Frontal cortex (tissue), 4 donors: ENCODE measurements at places on chromosomes 16 and 17. TPM values are rescaled to one million over a fixed set of nuclear protein-coding genes. Genes with fewer than 3 reads are reported as not detected.

OTOP3 gene
- total RNA-seq: not detected

DNA sequence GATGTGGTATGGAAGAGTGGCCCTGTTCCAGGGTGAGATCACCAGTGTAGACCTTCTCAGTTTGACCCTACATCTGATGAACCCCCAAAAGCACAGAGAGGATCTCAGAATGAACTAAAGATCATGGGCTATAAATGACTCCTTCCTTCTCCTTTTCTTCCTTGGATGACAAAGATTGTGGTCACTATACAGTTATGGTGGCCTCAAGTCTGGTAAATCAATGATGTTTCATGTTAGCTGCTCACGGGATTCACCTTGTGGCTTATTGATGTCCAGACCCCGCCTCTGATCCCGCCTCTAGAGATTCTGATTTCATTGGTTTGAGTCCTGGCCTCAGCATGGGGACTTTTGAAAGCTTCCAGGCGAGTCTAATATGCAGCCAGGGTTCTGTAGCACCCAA lies 112.2 kb downstream of the PITPNC1 start:
- DNase-seq: no peak

DNA sequence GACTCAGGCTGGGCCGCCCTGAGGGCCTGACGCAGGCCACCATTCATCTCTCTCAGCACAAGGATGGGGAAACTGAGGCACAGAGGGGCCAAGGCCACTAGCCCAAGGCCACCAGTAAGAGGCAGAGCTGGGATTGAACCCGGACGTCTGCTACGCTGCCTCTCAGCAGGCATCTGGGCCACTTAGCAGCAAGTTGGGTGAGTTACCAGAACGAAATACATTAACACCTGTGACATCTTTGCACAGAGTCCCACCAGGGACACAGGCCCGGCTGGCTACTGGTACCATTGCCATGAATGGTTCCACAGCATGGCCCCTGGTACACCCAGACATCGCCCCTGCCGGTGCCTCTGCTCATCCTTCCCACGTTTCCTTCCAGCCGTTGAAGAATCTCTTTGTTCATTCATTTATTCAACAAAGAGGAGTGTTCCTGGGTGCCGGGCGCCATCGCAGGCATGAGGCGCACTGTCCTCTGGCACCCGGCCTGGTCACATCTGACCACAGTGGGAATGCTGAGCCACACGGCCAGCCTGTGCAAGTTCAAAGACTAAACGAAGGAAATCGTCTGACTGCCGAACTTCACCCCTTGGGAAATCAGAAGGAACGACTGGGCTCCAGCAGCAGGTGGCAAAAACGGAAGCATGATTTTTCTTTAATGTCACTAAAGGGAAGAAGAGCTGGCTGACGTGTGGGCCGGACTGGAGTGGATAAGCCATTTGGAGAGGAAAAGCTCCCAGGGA lies 7.4 kb upstream of the ZNF469 start:
- no peak for DNase-seq

DNA sequence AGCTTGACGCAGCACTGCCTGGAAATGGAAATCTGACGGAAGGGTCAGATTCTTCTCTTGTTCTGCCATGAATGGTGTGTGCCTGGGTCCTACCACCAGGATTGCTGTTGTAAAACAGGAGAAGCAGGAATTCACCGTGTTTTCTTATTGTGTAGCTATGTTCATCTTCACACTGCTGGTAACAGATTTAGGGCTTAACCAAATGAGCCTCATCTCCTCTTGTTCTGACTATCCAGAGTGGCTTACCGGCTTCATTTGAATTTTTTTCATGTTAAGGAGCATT lies 97.3 kb upstream of the CHMP6 start:
- no peak for DNase-seq

GRCh38 chr16:51624080-51624775 lies 473.2 kb upstream of the SALL1 start:
- no peak for DNase-seq

C16orf46 gene
- total RNA-seq: 0.41 TPM

- DNase-seq: no peak
Measured at GRCh38 chr16:66115373-66115772, 251.1 kb upstream of the CDH5 start.

DNA sequence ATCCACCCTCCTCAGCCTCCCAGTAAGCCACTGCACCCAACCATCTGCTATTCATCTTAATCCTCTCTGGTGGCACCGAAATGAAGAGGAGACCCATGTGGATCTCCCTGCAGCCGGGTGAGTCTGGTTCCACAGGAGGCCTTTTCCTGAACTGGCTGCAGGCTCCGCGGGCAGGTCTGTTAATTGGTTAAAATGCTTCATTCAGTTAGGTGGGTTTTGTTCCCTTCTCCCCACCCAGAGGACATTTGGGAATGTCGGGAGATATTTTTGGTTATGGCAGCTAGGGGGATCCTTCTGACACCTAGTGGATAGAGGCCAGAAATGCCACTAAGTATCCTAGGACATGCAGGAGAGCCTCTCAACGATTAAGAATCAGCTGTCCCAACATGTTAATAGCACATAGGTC lies 16.7 kb downstream of the C16orf54 start:
- DNase-seq: no peak

GRCh38 chr17:5902181-5903140 lies 167.7 kb upstream of the WSCD1 start:
- DNase-seq: no peak

DNA sequence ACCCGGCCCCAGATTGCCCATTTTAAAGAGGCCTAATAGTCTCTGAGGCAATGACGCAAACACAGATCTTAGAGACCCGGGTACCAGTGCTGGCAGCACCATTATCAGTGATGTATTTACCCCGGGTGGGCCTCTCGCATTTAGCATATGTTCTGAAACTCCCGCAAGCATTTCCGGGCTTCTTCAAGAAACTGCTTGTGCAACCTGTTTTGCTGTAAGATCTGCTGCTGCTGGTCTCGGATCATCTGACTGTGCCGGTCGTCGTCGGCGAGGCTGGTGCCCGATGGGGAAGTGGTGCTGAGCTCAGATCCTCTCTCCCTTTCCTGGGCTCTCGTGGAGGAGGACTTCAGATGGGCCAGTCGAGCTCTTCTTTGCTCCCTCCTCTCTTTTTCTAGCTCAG lies 12.5 kb downstream of the CEP295NL start:
- DNase-seq: no peak

- DNase-seq: no peak
Measured at GRCh38 chr16:57098188-57098841, 5.9 kb downstream of the CPNE2 start.

- no peak for DNase-seq
Measured at GRCh38 chr16:57303021-57303909, 18.8 kb upstream of the PLLP start.

GRCh38 chr17:57354673-57355072 lies 98.3 kb downstream of the MSI2 start:
- no peak for DNase-seq

DNA sequence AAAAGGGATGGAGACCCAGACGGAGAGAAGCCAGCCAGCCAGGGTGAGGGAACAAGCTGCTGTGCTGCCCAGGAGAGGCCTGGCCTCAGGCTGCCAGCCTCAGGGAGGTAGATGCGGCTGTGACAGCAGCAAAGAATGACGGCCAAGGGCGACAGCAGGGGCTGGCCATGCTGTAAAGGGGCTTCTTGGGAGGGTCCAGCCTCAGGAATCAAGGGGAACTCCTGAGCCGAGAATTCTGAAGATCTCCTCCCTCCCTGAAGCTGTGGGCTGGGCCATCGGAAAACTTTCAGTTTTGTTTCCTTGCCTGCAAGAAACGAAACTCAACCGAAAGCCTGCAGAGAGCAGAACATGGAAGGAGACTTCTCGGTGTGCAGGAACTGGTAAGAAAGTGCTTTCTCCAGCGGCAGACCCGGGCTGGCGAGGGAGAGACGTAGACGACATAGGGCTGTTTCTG lies at the start of gene XAF1:
TSS of gene XAF1 (plus strand) at position 316 of the 454 bp plus-strand sequence. CDS start at position 349, 33 bp downstream.
- DNase-seq: no peak

TMC7 gene
- 3.3 TPM for total RNA-seq

GAS7 gene
- 67.7 TPM for total RNA-seq

- no peak for DNase-seq
Measured at GRCh38 chr17:1231456-1231855, 38.8 kb upstream of the BHLHA9 start.

TMEM219 gene
- 26.9 TPM for total RNA-seq

DNA sequence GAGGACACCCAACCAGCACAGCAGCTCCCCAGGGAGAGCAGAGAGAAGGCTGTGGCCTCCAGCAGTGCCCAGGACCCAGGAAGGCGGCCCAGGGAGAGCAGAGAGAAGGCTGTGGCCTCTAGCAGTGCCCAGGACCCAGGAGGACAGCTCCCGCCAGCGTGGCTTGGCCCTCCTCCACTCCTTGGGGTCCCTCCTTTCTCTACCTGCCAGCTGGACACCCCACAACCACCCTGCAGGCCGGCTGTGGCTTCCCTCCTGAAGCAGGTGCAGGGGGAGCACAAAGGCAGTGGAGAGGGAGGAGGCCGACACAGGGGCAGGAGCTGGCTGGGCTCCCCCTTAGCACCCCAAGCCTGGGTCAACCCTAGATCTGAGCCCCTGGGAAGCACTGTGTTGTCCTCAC lies 54.1 kb upstream of the FASN start:
- no peak for DNase-seq

GRCh38 chr17:50843150-50843905 lies 7.9 kb downstream of the WFIKKN2 start:
- DNase-seq: no peak

DNA sequence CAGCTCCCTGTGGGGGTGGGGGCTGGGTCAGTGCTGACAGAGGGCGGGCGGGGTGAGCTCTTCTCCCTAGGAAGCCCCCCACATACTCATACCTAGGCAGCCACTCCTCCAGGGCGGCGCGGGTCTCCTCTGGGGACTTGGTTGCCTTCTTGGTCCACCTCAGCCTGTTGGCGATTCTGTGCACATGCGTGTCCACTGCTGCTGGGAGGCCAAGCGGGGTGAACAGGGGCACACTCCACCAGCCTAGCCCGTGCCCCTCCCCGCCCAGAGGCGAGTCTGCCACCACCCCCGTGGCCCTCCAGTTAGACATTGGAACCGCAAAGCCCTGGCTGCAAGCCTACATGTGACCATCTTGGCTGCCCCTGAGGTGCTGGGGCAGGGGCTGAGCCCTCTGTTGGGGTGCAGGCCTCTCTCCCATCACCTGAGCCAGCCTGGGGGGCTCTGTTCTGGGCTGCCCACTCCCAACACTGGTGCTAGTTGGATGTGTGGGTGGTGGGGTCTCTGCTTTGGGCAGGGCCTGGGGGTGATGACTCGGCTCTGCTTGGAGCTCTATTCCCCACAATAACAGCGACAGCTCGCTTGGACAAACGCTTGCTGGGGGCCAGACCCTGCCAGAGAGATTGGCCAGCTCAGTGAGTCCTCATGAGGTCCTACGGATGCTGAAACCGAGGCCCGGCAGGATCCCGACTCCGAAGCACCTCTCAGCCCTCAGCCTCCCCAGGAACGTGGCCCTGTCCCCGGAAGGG lies 7.4 kb downstream of the NTHL1 start:
- no peak for DNase-seq
